ENCODE measurements at places on chromosomes 11 and 22. TPM values are rescaled to one million over a fixed set of nuclear protein-coding genes. Genes with fewer than 3 reads are reported as not detected.

DNA sequence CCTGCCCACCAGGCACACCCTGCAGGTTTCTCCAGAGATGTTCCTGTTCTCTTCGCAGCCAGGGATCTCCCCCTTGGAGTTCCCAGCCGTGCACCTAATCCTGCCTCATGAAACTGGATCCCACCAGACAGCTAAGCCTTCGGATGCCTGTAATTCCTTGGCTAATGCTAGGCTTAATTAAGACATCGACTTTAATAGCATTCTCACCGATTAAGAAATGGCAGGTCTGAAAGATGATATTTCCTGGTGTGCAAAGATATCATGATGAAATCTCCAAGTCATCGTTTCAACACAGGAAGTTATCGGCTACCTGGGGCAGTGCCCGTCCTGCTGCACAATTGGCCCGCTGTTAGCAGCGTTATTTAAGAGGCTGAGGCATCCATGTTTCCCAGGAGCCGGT, 41.5 kb upstream of the CCND1 start:
- DNase-seq, result no peak

GRCh38 chr11:36702330-36703054, 104.5 kb upstream of the RAG2 start:
- peak; percentile 59 for DNase-seq

GRCh38 chr22:46229701-46230100, 20.4 kb downstream of the CDPF1 start:
- no peak for DNase-seq

- no peak for DNase-seq
Measured at GRCh38 chr22:48197189-48197690, 1434.8 kb downstream of the TBC1D22A start.

The UCP3 gene
- 0.07 TPM for total RNA-seq

- no peak for DNase-seq
Measured at GRCh38 chr22:48804811-48805301, 1022.8 kb downstream of the BRD1 start.

- no peak for DNase-seq
Measured at GRCh38 chr11:8831861-8832260, 79.1 kb upstream of the AKIP1 start.

The NUP50 gene
- 47.1 TPM for total RNA-seq

The PDGFD gene
- total RNA-seq, result 0.02 TPM

The KCNJ11 gene
- total RNA-seq, result 0.74 TPM

- no peak for DNase-seq
Measured at GRCh38 chr11:131186629-131187101, 183.8 kb upstream of the NTM start.

The MFRP gene
- total RNA-seq, result not detected

DNA sequence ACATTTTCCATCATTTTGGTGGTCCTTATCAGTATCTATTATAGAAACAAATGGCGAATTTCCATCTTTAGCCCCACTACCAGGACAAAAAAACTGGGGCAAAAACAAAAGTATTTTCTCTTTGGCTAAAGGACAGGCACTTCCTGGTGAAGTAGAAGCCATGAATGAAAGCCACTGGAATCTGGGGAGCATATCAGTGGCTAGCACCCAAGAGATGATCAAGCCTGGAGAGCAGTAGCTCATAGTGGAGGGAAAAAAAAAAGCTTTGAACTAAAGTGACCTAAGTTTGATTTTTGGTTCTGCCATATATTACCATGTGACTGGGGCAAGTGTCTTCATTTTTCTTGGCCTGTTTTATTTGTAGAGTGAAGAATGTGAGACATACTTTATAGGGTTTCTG, 272.3 kb downstream of the GUCY1A2 start:
- DNase-seq, result no peak

- no peak for DNase-seq
Measured at GRCh38 chr22:45007391-45008185, 2.2 kb downstream of the PHF21B start.

The OR52N4 gene
- total RNA-seq, result not detected

The DNAJB7 gene
- not detected for total RNA-seq

GRCh38 chr11:96065379-96065778, 141.5 kb upstream of the MTMR2 start:
- DNase-seq, result no peak

The TYR gene
- total RNA-seq, result not detected

DNA sequence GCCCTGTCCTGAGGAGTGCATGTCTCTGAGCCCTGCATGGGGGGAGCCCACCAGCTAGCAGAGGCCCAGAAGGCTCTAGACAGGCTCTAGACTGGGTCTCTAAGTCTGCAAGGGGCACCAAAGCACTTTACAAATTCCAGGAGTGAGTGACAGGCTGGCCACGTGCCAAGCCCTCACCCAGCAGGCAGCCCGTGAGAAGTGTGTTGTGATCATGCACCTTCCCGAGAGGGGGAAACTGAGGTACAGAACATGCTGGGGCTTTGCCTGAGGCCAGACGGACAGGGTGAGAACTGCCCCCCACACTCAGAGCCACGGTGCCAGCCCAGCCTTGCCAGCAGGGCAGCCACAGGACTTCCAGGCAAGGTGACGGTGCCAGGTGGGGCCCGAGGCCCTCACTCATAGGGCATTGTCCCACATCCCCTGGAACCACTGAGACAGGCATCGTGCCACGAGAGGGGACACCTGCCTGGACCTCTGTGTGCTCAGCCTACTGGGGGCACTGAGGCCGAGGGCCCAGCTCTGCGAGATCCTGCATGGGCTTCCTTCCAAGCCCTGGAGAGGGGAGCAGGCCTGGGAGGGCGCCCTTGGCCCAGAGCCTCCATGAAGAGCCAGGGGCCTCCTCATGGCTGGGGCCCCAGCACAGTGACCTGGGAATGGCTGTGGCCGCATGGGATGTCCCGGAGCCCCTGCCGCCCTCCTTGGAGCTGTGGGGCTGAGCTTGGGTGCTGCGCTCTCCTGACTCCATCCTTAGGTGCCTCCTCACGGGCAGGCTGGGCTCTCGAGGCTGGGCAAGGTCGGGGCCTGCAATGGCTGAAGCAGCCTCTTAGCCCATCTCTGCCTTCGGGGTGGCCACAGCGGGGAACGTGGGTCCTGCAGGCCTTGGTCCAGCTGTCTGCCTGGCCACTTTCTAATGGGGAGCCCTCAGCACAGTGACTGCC, 121.5 kb downstream of the KCNQ1OT1 start:
- DNase-seq, result no peak

The UBQLN3 gene
- total RNA-seq, result not detected

The ZPR1 gene
- total RNA-seq, result 54.3 TPM

The PARVG gene
- not detected for total RNA-seq

DNA sequence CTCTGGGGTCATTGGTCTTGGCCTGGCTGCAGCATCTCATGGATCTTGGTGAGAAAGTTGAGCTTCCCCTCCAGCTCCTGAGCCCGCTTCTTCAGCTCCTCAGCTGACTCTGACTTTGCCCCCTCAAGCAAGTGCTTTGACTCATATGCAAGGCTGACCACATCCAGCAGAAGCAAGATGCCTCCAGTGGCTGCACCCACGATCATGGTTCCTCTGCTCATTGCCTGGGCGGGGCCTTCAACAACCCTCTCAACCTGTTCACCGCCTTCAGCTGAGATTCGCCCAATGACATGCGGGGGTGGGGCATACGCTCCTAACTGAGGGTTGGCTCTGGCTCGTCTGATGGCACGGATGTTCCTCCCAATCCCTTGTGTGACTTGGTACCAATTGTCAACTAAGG, 11.9 kb downstream of the APOL2 start:
- no peak for DNase-seq

DNA sequence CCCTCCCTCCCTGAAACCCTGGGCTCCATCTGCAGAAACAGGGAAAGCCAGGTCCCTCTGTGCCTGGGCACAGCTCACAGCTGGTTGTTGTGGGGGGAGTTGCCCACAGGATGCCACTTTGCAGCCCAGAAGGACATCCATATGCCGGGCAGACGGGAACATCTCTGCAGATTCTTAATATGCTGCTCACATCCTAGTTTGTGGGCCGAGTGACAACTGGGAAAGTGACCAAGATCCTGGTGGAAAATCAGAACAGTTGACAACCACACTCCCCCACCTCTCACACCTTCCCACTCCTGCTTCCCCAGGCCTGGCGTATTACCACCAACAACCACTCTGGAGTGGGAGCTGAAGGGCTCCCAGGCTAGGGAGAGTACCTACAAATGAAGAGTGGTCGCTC, 7.3 kb upstream of the SCGB1A1 start:
- DNase-seq, result no peak

GRCh38 chr11:91871791-91872190, 352.8 kb upstream of the FAT3 start:
- no peak for DNase-seq

DNA sequence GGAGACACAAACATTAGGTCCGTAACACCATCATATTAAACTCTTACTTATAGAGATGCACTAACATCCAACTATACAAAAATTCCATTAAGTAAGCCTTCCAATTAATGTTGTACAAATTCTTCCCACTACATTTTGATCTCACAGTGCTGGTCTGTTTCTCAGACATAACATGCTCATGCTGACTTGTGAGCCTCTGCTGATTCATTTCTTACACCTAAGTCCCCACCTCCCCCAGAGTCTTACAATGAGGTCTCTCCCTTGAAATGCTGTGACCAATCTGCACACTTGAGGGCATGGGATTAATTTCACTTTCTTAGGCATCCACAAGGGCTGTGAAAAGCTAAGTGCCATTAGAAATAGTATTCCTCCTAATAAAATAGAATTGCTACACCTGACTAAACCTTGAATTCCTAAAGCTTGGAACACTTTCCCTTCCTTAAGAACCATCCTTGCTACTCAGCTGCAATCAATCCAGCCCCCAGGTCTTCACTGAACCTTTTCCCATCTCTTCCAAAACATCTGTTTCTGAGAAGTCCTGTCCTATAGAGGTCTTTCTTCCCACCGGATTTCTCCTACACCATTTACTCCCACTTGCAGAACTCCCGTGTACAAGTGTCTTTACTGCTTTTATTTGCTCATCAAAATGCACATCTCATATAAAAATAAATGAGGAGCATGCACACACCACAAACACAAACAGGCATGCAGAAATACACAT, 2.0 kb downstream of the HBG1 start:
- no peak for DNase-seq

DNA sequence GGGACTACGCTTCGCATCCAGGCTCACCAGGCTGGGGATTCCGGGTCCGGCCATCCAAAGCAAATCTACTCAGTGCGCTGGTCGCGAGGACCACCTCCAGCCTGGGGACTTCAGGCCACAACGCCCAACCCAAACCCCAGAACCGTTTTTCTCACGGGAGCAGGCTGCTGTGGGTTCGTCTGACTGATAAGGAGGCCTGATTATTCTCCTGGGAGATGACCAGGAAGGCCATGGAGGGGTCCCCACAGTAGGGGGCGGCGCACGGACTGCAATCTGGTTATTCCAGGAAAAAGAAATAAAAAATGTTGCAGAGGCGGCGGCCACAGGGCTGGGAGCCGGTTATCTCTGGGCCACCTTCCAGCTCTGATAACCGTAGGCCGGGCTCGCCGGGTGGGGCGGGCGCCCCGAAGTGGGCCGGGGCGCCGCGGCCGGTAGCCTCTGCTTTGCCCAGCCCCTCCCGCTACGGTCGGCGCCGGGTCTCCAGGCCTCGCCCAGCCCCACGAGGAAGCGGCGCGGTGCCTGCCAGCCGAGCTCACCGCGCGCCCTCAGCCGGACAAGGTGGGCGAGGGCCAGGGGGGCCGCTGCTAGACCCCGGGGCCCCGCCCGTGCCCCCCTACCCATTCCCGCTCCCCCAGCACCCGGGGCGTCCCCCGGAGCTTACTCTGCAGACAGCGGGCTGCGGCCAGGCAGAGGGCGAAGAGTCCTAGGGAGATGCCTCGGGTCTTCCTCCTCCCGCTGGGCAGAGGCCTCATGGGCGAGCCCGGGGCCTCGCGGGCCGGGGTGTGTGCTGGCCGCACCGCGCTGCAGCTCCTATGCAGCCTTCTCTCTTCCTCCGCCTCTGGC, 446 bp downstream of the VSTM5 start:
- no peak for DNase-seq

The MGAT3 gene
- 0.02 TPM for total RNA-seq

DNA sequence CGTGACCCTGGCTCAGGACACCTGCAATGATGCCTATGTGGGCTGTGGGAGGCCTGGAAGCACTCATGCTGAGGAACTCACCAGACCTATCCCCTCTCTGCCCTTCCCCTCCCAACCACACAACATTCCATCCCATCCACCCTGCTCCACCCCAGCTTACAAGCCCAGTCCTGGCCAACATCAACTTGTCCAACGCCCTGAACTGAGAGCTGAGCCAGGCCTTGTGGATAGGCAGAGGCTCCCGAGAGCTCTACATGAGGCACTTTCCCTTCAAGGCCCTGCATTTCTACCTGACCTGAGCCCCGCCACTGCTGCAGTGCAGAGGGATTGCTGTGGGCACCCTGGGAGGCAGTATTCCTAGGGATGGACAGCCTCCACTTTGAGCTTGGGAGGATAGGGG, 112.4 kb downstream of the PDE2A start:
- no peak for DNase-seq

GRCh38 chr11:66966351-66966750, 8.2 kb upstream of the PC start:
- DNase-seq, result no peak

DNA sequence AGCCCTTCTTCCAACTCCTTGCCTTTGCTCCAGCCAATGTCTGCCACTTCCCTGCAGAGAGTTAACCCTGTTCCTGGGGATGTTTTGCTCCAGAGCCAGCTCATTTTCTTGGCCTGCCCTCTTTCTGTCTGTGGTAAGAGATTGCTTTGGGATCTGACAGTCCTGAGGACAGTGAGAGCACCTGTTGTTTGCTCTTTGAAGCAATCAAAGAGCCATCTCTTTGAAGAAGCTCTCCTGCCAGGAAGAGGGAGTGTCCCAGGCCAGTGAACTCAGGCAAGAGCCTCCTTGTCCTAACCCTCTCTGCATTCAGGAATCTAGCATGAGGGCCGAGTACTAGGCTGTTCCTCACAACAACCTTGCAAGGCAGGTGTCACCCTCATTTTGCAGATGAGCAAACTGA, 42.2 kb downstream of the TRAF6 start:
- DNase-seq, result no peak

The SCGB1C1 gene
- not detected for total RNA-seq

DNA sequence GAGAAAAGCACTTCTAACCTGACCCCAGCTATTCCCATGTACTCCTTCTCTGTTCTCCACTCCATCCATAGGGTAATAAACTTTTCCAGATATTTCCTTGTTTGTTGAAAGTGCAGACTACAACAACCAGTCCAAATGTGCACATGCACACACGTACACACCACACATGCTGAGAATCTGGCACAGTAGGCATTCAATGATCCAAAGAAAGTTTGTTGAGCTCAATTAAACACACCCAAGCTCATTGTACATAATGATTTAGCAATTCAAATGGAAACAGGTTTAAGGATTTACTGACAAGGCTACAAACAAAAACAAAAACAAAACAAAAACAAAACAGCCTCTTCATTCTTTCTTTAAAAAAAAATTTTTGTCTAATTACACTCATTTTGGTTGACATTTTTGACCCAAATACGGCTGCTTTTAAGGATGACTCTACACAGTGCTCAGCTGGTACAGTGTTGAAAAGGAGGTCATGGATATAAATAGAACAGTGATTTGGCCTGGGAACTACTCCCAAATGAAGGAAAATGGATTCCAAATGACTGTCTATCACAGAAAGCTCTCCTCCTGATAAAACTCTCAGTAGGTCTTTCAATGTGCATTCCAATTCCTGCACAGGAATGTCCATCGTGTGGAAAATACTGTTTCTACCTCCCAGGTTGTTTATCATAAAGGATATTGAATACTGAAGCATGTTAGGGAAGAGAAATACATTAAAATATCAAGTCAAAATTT, 232.2 kb downstream of the GUCY1A2 start:
- DNase-seq, result no peak
